ENCODE measurements at places on chromosomes 12 and 14.

- no peak for DNase-seq
Observed at GRCh38 chr12:11668611-11669010, 19.1 kb downstream of the ETV6 start.

DNA sequence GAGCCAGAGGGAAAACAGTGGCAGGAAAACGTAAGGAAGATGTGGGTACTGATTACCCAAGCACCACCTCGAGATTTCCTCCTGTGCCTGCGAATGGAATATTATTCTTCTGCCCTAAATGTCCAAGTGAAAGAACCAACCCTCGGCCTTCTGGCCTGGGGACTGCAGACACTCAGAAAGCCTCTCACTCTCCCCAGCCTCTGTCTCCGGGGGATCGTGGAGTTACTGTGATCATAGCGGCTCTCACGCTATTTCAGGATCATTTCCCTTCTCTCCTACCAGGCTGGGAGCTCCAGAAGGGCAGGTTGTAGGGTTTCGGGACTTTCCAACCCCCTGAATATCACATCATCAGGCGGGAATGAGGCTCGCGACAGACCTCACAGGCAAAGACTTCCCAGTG, 68.9 kb downstream of the KDM2B start:
- no peak for DNase-seq

DNA sequence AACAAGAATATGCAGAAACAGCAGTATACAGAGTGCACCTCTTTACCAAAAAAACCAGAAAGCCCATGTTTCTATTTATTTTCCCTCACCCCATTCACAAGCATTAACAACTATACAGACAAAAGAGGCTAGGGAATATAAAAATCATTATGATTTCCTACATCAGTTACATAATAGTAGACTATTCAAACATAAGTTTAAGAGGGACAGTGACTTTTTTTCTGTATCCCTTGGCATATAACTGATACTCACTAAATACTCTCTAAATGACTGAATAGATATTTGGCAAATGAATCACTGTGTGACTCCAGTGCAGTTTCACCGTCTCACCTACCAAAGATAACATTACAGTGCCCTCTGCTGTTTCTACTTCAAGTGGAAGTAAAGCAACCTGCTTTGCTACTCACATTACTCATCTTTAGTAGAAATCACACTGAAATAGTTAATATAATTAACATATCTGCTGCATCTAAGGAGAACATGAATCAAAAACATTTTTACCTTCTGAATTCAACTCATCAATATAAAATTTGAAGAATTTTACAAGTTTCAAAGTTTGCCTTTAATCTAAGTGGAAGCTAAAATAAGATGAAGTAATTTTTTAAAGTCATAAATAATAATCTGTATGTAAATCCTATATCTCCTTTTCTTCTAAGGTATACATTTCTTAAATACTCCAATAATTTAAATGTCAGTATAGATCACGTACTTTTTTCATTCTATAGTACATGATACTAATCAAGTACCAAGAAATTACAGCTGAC, 103.8 kb downstream of the OSBPL8 start:
- no peak for DNase-seq

DNA sequence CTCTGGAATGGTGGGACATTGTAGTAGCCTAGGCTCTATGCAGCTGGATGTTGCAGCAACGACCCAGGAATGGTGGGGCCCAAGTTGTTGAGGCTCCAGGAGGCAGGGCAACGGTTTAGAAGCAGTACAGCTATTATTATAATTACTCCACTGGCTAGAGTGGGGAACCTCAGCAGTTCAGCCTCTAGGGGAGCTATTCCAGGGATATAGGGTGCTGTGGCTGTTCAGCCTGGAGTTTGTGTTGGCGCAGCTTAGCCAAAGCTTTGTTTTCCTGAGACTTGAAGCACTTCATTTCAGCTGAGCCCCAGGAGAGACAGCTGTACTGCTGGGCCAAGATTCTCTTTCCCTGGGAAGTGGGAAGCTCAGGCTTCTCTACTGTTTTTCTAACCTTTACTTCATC, 1023.0 kb upstream of the ATXN7L3B start:
- no peak for DNase-seq

GRCh38 chr12:1989111-1989510, 15.1 kb downstream of the DCP1B start:
- DNase-seq, result no peak

DNA sequence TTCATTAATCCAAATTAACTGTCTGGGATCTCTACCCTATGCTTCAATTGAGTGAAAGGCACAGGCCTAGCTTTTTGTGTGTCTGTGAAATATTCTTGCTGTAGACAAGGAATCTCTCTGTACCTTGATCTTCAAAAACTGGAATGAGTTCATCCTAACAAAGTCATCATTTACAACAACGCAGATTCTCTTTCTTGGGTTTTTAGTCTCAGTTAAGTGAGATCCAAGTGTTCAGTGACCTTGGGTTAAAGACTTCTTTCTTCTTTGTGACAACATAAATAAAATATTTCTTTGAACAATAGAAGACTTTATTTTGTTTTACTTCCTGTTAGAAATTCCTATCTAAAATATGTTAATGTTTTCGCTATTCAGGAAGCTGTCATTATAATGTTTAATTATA, 192.2 kb upstream of the LMNTD1 start:
- DNase-seq, result no peak

GRCh38 chr14:105080161-105080560, 14.9 kb upstream of the GPR132 start:
- no peak for DNase-seq

- no peak for DNase-seq
Observed at GRCh38 chr12:92735131-92735721, 32.4 kb downstream of the PLEKHG7 start.

DNA sequence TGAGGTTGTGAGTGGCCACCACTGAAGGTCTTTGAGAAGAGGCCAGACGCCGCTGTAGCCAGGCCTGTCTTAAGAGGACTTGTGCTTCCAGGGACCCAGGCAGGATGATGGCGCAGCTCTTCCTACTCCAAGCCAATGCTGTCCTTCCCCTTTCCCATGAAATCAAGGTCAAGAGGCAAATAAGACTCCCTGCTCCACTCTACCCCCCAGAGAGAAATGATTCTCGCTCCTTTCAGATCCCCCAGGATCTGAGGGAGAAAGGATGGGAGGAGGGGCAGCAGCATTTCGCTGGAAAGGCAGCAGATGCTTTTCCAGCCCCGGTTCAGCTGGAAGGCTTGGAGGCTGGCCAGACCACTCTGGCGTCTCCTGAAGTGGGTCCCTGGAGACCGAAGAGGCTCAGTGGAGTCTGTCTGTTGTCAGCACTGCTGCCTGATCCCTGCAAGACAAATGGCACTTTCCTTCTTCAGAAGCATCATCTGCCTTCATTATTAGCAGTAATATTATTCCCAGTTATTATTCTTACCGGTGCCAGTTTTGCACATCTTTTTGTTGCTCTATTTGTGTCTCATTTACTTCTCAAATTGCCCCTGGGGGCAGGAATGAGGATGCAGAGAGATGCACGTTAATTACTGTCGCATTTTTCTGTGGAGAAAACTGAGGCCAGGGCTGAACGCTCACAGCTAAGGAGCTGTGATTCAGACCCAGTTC, 51.4 kb downstream of the C14orf132 start:
- no peak for DNase-seq

DNA sequence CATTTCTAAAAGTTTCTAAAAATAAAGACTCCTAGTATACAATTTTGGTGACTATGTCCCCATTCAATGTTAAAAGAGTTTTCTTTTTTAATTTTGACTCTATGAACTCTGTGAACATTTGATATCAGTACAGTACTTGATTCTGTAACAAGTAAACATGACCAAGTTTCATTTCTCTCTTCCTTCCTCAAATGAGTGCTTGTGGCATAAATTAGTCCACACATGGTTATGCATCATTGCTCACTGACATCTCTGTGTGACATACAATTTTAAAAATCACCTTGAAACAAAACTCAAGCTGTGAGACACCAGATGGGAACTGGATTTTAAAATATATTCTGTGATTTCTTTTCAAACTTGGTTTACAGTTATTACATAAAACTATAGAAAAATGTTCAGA, 253.9 kb upstream of the MDGA2 start:
- no peak for DNase-seq

GRCh38 chr14:20820063-20820904, 17.6 kb upstream of the RNASE1 start:
- no peak for DNase-seq

DNA sequence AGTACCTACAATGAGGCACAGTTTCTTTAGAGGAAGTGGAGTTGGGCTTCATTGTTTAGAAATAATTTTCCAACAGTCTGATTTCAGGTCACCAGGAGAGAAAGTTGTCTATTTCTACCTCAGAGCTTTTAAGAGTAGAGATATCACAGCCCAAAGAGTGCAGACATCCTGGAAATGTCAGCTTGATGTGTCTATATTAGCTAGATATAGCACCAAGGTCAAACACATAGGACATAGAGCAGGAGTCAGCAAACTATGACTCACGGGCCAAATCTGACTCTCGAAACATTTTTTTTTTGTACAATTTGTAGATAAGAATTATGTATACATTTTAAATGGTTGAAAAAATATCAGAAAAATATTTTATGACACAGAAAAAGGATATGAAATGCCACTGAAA, 53.7 kb downstream of the KCNC2 start:
- no peak for DNase-seq

- no peak for DNase-seq
Observed at GRCh38 chr14:35189422-35189821, 67.1 kb downstream of the PRORP start.

GRCh38 chr14:77364146-77364545, 12.7 kb downstream of the TMED8 start:
- no peak for DNase-seq

GRCh38 chr12:122243965-122244364, 18.1 kb upstream of the DIABLO start:
- no peak for DNase-seq

DNA sequence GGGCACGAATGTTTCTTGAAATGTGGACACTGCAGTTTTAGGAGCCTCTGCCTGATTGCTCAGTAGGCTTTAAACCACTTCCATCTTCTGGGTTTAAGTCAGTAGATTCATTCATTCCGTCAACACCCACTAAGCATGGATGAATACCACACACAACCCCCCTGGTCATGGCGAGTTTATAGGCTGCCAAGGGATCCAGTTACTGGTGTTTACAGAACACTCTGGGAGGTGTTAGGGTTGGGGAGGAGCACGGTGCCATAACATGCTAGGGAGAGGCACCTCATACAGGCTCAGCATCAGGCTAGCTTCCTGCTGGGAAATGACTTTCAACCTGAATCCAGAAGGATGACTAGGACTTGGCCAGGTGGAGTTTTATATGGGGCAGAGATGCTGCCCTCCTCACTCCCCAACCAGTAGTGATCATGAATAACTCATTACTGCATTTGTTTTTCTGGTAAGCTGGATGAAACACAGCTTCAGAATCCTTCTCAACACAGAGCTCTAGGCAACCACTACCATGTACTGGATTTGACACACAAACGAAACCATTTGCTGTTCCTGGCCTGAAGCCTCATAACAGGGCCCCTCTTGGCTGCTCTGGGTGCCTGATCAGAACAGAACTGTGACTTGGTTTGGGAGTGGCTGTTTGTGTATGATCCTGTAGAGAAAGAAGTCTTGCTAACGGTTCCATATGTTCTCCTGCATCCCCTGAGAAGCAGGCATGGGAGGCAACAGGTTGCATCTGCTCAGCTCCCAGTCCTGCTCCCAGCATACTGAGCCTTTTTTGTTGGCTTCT, 47.9 kb downstream of the FBXW8 start:
- DNase-seq, result no peak

- no peak for DNase-seq
Observed at GRCh38 chr12:18564306-18564705, 173.5 kb downstream of the PLCZ1 start.

DNA sequence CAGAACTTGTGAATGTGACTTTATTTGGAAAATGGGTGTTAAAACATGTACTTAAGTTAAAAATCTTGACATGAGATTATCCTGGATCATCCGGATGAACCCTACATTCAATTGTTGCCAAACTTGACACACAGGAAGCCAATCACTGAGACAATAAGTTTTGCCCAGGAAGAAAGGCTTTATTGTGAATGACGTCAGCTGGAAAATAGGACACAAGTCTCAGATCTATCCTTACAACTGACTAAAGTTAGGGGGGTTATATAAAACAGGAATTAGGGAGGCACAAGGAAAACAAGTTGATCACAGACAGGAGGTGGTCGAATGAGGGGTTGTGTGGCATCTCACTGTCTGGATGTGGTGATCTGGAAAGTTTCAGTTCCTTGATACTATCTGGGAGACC, 126.9 kb downstream of the TTC8 start:
- DNase-seq, result no peak

DNA sequence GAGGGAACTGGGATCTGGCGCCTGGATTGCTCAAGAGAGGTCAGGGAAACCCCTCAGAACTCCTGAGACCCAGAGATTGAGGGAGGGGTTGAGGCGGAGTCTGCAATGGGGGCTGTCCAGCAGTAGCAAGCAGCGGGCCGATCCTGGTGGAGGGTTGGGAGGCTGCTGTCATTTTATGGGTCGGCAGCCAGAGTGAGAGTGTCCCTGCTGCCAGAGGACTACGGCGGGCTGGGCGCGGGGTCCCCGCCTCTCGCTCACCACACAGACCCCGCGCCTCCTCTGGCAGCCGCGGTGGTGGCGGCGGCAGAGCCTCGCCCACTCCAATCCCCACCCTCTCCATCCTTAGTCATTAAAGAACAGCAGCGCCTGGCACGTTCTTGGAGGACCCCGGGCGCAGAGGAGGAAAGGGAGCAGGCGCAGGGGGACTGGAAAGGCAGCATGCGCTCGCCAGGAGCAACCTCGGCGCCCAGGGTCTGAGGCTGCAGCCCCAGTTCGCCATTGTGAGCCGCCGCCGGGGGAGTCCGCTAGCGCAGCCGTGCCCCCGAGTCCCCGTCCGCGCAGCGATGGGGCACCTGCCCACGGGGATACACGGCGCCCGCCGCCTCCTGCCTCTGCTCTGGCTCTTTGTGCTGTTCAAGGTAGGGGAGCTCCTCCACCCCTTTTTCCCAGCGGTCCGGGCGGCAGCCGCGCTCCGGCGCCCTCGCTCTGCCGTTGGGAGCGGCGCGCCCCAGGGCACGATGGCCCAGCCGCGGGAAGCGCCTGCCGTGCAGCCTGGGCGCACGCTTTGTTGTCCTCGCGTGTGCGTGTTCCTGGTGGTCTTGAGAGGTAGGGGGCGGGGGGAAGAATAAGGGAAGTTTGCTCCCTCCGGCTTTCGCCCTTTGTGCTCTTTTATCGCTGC, at the start of gene PTPRO:
Gene PTPRO, plus strand, starts transcription at position 345 of the 898 bp plus-strand sequence.
- DNase-seq, result no peak
